ENCODE measurements at places on chromosomes 5 and 9.
A peak's percentile ranks its signal among the peaks of the same experiment; 100 is the strongest.

- DNase-seq, result no peak
Observed at GRCh38 chr9:119765632-119766175, 396.5 kb upstream of the BRINP1 start.

- DNase-seq, result no peak
Observed at GRCh38 chr9:68502279-68502678, 38.4 kb downstream of the TMEM252 start.

GRCh38 chr5:10374046-10375022 lies 20.8 kb downstream of the MARCHF6 start:
- DNase-seq, result no peak

DNA sequence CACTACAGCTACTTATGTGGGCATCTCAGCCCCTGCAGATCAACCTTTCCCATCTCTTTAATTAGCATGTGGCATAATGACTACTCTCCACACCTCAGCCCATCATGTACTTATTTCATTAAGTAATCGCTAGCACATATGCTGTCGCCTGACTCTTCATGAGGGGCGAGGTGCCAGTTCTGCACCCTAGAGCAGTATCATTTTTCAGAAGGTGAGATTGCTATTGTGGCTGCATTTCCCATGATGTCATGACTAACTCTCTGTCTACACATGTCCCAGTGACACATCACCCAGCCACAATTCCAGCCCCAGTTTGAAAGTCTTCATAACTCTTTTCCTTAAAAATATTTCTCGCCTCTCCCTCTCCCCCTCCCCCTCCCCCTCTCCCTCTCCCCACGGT lies 7.6 kb upstream of the F2RL1 start:
- peak; percentile 34 for DNase-seq

GRCh38 chr5:50965654-50966375 lies 299.4 kb downstream of the PARP8 start:
- DNase-seq, result no peak

GRCh38 chr5:101751105-101751504 lies 545.0 kb downstream of the SLCO4C1 start:
- DNase-seq, result no peak

- no peak for DNase-seq
Observed at GRCh38 chr9:13069498-13069897, 210.0 kb downstream of the MPDZ start.

DNA sequence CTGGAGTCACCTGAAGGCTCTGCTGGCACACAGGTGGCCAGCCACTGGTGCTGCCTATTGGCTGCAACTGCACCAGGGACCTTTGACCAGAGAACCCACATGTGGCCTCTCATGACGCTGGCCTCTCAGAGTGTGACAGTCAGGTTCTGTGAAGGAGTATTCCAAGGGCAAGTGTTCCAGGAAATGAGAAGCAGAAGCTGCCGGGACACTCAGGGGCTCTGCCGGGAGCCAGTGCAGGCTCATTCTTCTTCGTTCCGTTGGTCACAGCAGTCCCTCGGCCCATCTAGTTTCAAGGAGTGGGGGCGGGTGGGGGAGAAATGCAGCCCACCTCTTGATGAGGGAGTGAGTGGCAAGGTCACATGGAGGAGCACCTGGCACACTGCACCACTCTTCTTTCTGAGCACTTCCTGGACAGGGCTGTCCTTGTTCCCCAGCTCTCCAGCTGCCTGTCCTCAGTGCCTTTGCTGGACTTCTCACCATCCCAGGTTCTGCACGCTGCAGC lies 237.5 kb downstream of the GADD45G start:
- DNase-seq, result no peak

- DNase-seq, result no peak
Observed at GRCh38 chr5:89417990-89418389, 535.0 kb upstream of the MEF2C start.

DNA sequence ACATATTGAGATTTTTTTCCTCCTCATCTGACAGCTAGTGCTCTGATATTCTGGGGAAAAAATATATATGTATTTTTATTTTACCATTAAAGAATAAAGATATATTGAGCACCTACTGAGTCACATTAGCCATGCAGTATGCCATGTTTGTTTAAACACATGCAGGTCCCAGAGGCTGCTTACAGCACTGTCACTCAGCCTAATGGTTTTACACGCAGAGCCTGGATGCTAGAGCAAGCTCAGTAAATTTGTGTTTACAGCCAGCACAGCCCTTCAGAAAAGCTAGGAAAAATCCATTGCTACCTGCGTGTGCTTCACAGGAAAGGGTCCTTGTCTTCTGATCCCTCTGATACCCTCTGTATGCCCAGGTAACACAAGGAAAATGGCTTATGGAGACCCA lies 146.2 kb downstream of the SEMA6A start:
- DNase-seq, result no peak

GRCh38 chr5:93209476-93209875 lies 371.5 kb downstream of the NR2F1-AS1 start:
- peak; percentile 24 for DNase-seq

DNA sequence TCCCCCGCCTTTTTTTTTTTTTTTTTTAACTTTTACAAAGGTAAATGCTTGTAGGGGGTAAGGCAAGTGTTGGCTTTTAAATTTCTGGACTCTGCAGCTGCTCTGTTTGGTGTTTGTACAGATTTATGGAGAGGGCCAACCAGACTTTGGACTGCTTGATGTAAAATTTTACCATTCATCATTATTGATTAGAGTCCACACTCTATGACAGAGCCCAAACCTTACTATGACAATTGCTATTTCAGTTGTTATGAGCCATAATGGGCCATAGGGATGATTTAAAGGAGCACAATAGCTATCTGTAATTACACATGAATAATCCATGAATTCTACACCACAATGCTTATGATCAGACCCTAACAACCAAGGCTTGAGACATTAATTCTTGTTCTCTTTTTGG lies 867.2 kb downstream of the NR2F1-AS1 start:
- no peak for DNase-seq

- peak; percentile 5 for DNase-seq
Observed at GRCh38 chr9:122192261-122192875, 32.7 kb downstream of the MORN5 start.

GRCh38 chr5:41542183-41542582 lies 31.8 kb upstream of the PLCXD3 start:
- DNase-seq, result no peak

DNA sequence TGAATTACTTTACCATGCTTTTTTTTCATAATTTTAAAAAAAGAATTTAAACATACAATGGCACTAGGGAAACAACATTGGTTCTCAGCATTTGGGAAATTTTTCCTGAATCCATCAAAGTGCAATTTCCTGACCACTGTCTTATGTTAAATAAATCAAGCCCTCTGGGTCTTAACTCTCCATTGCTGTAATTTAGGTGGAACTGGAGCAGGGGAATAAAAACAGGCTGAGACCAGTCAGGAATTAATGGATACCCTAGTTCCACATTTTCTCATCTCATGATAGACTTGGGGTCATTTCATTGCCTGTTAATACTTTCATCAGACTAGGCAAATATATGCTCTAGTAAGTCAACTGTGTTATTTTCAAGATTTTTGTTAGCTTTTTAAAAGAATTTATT lies 103.1 kb downstream of the FBN2 start:
- no peak for DNase-seq

DNA sequence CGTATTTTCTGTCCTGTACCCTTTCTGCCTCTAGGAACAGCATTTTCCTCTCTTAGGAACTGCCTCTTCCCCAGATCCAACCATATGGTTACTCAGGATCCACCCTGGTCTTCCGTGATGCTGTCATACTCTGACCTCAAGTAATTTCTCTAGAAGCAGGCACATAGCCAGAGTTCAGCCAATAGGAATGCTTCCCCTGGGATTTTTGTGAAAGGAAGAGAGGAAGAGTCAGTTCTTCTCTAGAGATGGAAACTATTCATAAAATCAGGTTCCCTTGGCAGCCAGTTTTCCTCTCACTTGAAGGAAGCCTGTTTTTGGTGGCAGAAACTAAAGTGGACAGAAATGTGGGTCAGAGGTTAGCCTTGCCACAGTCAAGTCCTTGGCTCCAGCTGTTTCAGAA lies 400.1 kb upstream of the PCSK5 start:
- DNase-seq, result no peak

GRCh38 chr9:27304521-27304920 lies 7.6 kb upstream of the EQTN start:
- no peak for DNase-seq

GRCh38 chr5:34509392-34509791 lies 146.7 kb upstream of the RAI14 start:
- no peak for DNase-seq

DNA sequence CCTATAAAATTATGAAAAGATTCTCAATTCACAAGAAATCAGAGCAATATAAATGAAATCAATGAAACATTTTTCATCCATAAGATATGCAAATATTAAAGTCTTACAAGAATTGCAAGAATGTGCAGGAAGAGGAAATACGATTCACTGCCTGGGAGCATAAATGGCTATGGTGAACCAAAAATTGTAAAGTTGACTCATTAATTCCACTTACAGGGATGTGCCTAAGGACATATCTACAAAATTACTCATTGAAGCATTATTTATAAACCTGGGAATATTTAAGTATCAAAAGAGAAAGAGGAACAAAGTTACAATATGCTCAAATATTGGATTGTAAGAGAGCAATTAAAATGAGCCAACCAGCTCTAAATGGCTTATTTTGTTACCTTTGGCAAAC lies 6.9 kb upstream of the NIPSNAP3A start:
- DNase-seq, result peak; percentile 69

DNA sequence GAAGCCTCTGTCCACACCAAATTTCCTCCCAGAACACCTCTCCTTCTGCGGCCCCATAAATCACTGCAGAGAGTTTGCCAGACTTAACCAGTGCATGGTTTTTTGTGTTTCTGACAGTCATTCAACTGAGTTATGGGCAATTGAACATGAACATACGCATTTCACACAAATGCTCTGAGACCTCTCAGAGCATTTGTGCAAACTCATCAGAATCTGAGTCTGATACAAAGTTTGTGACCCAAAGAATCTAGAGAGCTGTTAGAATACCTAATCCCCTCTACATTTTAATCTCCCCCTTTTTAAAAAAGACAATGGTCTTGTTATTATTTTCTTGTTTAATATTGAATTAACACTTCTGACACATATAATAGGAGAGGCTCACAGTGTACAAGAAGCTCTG lies 416.9 kb upstream of the SMARCA2 start:
- no peak for DNase-seq

- DNase-seq, result no peak
Observed at GRCh38 chr5:60568646-60569045, 131.3 kb downstream of the DEPDC1B start.

DNA sequence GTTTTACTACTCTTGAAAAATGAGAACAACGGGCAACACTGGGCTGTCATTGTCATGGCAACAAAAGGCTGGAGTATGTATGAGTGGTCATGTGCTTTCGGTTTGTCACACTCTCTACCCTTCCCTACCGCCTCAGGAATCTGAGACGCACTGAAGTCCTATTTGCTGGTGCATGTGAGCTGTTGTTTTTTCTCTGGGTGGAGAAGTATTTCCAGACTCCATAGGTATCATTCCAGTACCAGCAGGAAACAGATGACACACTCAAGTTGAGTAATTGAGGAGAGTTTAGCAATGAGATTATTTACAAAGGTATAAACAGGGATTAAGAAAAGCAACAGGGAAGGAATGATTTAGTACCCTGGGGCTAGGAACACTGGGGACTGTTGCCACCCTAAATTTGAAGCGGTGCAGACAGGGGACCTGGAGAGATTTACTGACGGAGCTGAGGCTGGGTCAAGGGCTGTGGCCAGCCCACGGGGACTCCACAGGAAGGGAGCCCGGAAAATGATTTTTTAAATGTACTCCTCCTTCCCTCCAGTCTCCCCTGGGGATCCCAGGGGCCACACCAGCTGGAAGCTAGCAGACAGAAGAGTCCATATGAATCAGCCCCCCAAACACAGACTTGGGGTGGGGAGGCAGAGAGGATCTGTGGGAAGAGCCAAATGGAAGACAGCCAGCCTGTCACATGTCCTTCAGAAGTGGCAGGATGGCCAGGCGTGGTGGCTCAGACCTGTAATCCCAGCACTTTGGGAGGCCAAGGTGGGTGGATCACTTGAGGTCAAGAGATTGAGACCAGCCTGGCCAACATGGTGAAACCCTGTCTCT lies 13.2 kb upstream of the ZBTB43 start:
- peak; percentile 94 for DNase-seq

- DNase-seq, result no peak
Observed at GRCh38 chr9:93648836-93649235, 72.5 kb downstream of the PHF2 start.

DNA sequence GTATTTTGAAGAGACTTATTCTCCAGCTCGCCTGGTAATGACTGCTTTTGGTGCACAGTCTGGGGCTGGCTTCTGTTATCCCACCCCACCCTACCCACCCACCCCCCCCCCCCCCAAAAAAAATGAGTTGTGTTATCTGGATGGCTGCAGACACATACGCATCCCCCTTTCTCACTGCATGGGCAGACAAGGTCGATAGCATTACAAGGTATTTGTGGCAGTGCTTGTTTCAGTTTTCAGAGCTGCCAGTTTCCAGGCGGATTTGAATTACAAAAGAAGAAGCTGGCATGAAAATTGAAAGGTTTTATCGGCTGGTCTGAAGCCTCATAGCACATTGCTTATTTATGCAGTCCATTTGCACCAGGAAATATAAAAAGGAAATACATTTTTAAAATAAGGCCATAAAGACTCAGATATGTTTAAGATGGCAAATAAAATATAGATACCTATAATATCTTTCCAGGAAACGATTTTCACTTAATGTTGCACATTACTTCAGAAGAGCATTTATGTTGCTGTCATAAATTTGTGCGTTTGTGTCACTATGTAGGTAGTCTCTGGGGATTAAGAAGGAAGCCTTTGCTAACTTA lies 85.1 kb upstream of the GRHPR start:
- DNase-seq, result no peak

DNA sequence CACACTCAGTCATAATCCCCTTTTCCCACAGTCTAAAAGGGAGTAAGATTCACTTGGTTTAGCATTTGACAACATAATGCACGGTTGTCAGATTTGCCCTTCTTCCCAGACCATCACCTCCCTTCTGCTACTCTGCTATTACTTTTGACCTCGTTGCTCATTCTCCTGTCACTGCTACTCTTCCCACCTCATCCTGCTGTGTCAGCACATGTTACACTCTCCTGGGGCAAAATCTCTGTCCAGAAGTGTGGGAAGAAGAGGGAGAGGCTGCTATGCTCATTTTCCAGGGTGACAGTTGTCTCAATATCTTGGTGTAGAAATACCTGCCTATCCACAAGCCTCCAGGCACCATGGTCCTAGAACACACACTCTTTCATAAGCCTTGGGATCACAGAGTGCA lies 449.9 kb upstream of the PIK3R1 start:
- DNase-seq, result no peak

DNA sequence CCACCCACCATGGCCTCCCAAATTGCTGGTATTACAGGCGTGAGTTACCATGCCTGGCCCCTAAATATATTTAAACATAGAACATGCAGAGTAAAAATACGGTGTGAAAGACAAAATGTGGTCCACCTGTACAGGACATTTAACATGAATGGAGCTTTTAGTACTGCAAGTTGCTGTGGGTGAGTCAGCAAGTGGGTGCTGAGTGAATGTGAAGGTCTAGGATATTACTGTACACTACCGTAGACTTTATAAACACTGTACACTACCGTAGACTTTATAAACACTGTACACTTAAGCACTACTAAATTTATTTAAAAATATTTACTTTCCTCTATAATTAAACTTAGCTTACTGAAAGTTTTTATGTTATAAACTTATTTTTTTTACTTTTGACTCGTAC lies 317.8 kb downstream of the PRDM9 start:
- DNase-seq, result no peak

GRCh38 chr5:159975462-159976019 lies 33.4 kb upstream of the TTC1 start:
- DNase-seq, result peak; percentile 97

GRCh38 chr5:120327180-120327579 lies 136.9 kb upstream of the PRR16 start:
- no peak for DNase-seq

Measured in AG10803 (cell line).